NCI-H1092 treated with DMSO at 0.1 percent for 48 hours (cell line): ENCODE measurements at places on chromosomes 3 and 15.

DNA sequence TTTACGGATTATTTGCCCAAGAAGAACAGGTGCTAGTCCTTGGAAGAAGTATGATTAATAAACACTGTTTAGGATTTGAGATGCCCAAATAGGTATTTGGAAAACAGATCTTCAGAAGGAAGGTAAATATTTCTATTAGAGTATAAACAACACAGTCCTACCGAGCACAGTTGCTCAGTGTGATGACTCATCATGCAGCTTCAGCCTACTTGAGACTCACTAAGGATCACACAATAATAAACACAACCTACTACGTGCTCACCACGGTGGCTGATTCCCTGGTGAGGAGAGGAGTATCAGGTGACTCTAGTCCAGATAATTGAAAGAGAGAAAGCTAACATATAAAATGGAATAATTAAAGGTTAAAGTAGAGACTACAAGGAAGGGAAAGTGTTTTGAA, 72.0 kb downstream of the PDZRN3 start:
- no peak for DNase-seq

GRCh38 chr15:65968511-65968910, 99.2 kb downstream of the RAB11A start:
- DNase-seq = no peak

DNA sequence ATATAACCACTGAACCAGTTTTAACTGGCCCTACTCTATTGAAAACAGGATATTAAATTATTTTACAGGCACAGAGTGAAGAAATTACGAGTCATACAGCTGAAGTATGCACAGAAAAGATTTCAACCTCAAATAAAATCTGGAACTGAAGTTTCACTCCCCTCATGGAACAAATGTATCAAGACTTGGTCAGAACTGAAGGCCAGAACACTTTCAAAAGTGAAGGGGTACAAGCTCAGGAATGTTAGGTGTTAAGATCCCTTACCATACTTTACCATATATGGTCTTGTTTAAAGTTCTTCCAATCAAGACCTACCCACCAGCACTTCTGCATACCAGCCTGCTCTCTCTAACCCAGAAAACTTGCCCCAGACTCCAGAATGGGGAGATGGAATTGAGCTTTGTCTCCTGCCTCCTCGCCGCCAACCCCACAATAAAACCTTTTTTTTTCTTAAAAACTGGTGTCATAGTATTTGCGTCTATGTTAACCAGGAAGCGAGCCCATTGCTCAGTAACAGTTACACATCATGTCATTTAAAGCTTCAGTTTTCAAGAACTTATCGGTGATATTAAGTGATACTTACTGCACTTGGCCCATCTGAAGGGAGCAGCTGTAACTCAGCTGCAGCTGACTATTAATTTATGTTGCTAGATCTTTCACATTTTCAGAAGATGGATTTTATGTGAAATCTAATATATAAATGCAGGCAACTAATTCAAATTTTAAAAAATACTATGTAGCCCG, 59.9 kb downstream of the OXSM start:
- DNase-seq = no peak

- DNase-seq = no peak
Measured at GRCh38 chr15:81982808-81983207, 63.0 kb downstream of the MEX3B start.

DNA sequence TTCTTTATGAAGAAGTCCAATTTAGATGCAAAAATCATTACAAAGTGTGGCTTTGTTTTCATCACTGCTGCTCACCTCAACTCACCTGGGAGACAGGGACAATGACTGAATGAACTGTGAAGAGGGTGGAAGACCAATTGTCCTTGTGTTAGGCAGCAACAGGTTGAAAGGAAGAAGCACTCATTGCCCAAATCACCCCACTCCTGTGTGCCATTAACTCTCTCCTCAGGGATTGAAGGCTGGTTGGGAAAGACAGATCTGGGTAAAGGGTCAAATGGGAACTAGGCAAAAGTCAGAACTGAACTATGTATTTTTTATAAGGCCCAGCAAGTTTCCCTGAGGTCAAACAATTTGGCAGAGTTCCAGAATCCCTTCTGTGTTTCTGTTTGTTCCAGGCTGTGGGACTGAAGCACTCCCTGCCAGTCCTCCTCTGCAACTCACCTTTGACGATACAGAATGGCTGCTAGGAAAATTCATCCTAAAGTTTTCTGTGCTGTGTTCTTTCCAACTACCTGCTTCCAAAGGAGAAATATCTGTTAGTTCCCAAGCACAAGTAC, 68.6 kb upstream of the CCDC39 start:
- DNase-seq = peak; percentile 71

GRCh38 chr15:71891026-71891425, 80.7 kb downstream of the NR2E3 start:
- no peak for DNase-seq

DNA sequence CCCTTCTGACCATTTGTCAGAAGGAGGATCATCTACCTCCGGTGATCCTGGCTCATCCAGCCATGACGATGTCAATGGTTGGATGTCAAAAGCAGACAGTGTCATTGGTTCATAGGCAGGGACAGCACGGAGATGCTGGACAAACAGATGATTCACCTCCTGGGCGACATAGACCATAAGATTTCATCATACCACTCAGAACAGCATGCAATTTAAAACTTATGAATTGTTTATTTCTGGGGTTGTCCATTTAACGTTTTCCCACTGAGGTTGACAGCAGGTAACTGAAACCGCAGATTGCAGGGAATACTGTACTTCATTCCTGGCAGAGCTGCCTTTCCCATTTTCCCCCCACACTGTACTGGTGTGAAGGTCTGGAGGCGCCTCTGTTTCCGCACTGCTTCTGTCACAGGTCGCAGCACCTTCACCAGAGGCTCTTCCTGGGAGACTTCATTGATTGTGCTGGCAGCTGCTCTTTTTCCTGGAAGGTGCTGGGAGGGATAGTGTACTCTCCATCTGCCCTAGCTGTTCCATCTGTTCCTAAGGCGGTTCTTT, 32.5 kb upstream of the TMOD3 start:
- no peak for DNase-seq

DNA sequence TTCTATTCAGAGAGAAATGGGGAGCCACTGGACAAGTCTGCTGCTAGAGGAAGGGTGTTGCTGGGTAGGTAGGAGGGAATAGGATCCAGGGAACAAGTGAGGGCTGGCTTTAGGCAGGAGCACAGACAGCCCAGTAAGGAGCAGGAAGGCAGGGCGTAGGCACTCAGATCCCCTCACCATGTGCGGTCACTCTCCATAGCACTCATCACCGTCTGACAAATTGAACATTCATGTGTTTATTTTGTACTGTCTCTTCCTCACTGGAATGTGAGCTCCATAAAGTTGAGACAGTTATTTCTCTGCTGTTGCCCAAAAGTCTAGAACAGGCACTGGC, 24.2 kb upstream of the LRRC34 start:
- DNase-seq = no peak

DNA sequence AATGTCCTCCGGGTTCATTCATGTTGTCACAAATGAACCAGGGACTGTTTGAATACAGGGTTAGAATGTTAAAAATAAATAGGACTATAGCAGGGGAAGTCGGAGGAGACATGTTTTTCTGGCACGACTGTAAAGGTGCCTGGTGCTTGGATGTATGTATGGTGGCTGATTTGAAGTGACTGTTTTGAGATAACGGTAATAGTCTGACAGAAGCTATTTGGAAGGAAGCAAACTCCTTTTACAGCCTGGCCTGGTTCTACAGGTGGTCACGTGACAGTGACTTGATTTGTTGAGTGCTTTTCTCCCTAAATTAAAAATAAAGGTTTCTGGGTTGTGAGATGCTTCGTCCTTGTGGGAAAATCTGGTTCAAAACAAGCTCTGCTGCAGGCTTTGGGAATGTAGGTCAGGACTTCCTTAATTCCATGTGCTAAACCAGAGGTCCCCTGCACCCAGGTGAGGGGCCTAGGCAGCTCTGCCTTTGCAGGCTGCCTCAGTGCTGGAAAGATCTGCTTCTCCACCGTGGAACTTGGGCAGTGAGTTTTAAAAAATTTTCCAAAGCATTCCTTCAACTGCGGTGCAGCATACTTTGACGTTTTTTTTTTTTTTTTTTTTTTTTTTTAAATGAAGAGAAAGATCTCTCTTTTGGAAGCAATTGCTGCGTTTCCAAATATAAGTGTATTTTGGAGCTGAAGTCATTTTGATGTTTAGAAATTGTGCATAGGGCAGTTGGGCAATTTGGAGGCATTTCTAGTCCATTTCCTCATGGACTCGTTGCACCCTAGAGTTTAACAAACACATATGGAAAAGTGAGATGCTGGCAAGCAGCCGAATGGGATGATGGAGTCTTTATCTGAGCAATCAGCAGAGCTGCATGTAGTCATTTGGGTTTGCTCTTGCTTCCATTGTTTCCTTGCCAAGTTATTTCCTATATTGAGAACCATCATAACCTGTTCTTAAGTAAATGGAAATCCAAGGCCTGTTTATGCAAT, 30.9 kb downstream of the ITPR1 start:
- peak; percentile 1 for DNase-seq

DNA sequence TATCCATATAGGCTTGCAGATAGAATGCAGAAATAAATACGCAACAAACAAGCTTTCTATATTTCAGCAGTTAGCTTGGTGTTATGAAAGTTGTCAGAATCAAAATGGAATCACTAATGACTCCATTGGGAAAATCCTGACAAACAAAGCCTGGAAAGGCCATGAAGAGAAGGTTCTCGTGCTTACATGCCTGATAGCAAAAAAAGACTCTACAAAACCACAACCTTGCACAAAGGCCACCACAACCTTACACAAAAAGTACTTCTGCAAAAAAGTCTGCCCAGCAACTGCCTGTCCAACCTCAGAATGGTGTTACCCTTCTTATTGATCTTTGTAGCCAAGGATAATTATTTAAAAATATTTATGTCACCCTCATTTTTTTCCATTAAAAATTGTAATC, 14.4 kb upstream of the PLSCR1 start:
- no peak for DNase-seq

- DNase-seq = no peak
Measured at GRCh38 chr15:100833417-100834389, 45.9 kb upstream of the ALDH1A3 start.

DNA sequence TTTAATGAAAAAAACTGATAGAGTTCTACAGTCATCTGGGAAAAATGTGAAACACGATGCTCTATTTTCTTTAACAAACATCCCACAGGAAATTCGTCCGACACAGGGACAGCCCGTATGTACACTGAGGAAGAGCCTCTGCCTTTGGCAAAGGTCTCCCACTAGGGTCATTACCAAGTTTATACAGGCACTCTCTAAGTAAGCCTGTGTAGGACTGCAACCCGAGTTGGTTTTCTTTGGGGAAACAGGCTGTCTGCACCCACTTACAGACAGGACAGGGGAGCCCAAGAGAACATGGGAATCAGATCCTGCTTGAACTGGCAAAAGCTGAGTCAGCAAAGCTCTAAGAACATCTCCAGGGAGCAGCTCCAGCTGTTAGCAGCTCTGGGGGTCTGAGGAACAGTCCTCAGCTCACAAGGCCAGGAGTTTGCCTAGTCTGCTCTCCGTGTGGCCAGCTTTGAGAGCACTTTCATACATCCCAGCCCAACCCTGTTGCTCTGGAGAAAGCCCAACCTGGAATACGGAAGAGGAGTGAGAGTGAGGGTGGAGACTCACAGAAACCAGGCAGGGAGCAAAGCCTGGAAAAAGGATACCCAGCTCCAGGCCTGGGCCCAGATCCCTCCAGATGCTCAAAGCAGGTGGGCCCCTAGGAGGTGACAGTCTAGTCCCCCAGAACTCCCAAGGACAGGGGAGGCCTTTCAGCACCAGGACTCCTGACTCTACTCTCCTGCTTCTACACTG, 1.9 kb downstream of the TBC1D2B start:
- no peak for DNase-seq
